Stimulated activated CD8-positive, alpha-beta memory T cell treated with anti-CD3 and anti-CD28 coated beads, Interleukin-4, amount 100 ng/mL, for 4 hours (primary cell): ENCODE measurements at places on chromosomes 16 and 17.

GRCh38 chr17:33640629-33641028 is 347.5 kb upstream of the ASIC2 start:
- no peak for DNase-seq

- no peak for DNase-seq
Measured at GRCh38 chr16:1723450-1724147, 17.6 kb downstream of the MAPK8IP3 start.

DNA sequence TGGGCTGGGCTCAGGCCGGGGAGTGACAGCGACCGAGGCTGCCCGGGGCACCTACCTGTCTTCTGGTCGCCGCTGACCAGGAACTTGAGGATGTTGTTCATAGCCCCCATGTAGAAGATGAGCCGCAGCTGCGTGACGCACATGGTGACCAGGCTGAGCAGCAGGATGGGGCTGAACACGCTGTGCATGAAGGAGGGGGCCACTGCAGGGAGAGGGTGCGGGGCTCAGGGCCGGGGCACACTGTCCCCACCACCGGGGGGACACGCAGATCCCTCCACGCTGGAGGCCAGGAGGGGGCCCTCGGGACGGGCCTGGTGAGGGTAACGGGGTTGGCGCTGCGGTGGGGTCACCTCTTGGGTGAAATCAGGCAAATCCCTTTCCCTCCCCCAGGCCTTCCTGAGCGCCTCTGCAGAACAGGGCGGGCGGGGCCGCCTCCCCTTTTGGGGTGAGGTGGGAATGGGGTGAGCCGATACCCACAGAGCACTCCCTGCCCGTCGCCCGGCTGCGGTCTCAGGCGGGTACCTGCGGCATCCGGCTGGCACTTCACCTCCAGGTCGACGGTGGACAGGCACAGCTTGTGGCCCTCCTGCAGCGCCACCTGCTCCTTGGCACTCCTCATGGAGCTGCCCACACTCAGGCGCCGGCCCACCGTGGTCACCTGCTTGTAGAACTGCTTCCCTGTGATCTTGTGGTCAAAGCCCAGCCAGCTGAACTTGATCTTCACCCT is 28.3 kb upstream of the PITPNA start:
- DNase-seq = no peak

DNA sequence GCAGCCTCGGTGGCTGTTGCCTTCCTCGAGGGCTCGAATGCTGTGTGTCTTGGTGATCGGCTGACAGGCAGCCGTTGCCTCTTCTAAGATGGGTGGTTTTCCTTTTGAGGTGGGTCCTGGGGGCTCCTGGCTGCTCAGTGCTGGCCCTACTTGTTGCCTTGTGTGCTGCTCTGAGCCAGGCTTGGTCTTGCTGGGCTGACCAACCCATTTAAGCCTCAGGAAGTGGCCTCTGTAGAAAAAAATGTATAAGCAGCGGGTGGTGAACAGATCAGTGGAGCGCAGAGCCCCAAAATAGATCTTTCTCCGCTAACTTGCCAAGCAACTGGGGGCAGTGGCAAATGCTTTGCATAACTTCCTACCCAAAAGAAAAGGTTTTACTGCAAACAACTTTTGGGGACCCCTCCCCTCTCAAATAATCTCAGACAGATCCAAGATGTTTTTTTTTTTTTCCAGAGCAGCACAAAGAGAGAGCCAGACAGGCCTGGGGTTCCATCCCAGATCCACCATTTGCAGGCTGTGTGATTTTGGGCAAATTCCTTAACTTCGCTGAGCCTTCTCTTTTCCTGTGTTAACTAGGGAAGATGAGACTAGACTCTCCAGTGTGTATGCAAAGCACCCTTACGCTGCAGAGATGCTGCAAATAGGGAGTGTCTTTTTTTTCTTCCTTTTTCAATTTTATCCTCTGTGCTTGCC is 42.5 kb downstream of the PLCG2 start:
- no peak for DNase-seq

- DNase-seq = no peak
Measured at GRCh38 chr16:78591682-78592103, 492.2 kb downstream of the WWOX start.

GRCh38 chr17:28747051-28747691 is 3.4 kb downstream of the TRAF4 start:
- DNase-seq = no peak

DNA sequence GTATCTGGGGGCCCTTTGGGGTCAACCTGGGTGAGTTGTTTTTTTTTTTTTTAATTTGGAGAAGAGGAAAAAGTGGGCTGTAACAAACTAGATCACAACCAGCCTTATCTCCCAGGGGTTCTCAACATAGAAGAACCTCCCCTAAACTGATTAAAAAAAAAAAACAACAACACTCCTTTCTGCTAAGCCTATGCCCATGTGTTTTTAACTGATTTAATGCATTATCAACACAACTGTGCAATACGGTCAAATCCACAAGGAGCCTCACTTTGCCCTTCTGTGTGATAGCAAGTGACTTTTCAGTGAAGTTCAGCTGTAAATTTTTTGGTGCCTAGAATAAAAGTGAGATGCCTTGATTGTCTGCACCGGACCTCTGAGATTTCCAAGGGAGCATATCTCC is 646 bp downstream of the MYH11 start:
- no peak for DNase-seq

- no peak for DNase-seq
Measured at GRCh38 chr16:85158743-85159178, 46.5 kb upstream of the CIBAR2 start.
